ENCODE measurements at places on chromosomes 7 and 10.
A peak's percentile ranks its signal among the peaks of the same experiment; 100 is the strongest.

DNA sequence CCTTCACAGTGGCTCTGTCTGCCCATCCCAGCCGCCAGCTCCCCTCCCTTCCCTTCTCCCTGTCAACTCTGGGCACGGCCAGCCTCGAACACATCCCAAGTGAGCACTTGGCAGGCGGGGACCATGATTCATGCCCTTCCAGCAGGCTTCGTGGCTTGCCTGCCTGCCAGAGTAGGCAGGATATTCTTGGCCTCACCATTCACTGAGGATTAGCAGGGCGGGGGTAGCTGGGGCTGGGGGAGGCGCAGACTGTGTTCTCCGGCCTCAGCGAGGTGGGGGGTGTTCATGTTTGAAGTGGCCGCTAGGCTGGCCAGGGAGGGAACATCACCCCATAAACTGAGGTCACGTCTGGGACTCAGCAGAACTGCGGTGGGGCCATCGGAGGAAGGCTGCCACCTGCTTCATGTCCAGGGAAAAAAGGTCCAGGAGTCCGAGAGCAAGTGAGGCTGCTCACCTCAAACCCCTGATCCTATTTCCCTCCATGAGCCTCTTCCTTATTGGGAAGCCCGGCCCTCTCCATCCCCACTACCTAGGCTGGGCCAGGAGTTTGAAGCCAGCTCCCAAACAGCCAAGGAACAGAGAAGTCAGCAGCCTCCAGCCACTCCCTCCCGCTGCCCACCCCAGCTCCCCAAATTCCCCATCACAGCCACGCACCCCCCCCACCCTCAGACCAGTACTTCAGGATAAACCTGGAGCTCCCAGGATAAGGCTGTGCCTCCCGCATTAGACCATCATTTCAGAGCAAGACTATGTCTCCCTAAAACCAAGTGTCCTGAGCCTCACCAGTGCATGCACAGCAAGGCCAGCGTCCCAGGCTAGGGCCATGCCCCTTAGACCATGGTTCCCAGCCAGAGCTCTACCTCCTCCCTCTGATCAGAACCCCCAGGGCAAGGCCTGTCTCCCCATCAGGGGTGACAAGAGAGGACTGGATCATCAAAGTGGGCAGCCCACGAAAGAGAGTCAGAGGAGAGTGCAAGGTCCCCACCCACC lies 42.8 kb upstream of the RABGEF1 start:
- no peak for DNase-seq

GRCh38 chr10:13483073-13483472 lies 45.7 kb downstream of the BEND7 start:
- no peak for DNase-seq

DNA sequence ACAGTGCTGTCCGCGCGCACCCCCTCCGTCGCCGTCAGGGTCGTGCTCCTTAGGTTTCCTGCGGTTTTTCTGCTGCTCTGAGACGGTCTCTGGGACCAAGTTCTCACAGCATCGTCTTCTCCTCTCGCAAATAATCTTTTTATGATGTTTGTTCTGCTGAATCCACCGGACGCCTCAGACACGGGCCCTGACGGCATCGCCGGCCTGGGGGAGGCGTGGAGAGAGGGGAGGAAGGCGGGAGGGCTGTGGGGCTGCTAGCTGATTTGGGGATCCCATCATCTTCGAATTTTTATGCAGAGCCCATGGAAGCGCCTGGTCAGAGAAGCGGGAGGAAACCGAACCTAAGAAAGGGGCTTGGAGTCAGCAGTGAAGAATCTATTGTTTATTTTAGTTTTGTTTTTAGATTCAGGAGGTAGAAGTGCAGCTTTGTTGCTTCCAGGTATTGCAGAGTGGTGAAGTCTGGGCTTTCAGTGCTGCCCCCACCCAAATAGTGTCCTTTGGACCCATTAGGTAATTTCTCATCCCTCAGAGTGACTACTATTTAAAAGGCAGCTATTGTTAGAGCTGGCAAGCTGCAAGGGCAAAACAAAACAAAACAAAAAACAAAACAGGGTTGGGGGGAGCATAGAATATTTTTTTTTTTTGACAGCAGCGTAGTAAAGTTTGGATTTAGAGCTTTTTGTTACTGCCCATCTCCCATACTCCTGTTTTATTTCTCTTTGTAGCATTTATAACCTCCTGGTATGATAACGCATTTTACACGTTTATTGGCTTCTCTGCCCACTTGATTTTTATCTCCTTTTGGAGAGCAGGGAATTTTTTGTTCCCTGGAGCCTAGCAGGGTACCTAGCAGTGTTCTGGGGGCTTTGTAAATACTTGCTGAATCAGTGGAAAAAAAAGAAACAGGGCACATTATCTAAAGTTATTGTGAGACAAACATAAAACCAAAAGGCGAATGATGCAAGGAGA lies 92.6 kb downstream of the SPAG6 start:
- DNase-seq, result peak; percentile 24

DNA sequence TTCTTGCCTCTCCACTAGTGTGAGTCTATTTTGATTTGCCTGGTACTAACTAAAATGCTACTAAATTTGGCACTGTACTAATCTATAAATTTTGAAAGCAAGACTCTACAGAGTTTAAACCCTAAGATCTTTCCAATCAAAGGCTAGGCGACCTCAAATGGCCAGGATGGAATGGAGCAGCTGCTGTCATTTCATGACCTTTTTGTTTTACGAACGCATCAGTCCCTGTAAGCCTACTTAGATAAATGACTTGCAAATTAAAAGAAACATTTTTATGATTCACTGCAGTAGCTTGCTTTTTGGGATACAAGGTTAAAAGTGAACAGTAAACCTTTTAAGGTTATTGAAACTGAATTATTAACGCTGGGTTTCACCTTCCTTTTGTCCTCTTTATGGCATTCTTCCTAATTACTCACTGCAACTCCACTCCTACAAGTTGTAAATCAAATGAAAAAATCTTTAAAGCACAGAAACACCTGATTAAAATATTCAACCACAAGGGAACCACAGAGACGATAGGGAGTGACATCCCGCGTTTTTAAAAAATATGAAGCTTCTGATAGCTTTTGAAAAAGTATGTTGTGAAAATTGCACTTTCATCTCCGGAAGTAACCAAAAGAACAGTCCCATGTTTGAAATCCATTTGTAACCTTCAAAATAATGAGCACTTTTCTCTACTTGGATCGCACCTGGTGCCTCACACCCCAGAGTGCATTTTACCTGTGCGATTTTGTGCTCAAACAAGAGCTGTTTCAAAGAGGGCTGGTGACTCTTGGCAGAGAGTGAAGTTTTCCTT lies 595.1 kb downstream of the PARD3 start:
- DNase-seq, result no peak

GRCh38 chr10:14153570-14154055 lies 177.1 kb downstream of the FRMD4A start:
- DNase-seq, result no peak

GRCh38 chr10:115092555-115093285 lies 445 bp upstream of the ATRNL1 start:
- DNase-seq, result no peak

DNA sequence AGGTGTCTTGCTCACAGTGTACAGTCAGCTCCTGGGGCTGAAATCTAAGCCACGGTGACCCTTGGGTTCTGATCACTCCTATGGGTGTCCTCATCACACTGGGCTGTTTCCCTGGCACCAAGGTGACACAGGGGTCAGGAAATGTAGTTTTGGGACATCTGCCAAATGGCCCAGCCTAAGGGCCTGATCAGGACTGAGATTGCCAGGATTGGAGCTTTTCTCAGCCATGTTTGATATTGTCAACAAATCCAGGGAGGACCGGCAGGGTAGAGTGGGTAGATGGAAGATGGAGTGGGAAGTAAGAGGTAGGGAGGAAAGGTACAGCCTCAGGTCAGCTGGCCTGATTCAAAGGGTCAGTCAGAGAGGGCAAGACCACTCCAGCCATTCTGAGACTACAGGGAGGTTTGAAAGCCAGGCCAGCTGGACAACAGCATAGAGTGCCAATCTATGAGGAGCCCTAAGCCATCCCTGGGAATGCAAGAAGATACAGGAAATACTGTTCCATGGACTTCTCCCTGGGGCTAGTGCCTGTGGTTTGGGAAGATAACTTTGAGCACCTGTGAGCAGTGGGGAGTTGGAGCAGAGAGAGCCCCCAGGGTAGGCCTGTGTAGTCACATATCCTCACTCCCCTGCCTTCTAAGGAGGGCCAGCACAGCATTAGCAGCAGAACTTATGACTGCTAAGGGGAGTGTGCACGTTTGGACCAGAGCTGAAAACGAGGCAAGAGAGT lies 377.3 kb upstream of the ZMIZ1 start:
- no peak for DNase-seq

DNA sequence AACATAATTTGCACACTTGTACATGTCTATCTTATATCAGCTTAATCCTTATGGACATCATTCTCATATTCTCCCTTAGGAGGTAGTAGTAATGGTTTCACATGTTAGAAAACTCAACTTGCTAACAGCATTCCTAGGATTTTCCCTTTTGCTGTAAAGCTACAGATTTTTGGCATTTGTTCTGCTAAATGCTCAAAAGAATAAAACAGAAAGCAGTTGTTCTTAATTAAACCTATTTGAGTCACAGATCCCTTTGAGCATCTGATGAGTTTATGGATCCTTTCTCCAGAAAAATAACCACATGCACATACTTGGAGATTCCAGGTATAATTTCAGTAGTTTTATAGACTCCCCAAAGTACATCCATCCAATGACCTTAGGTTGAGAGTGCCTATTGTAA lies 122.9 kb upstream of the BET1 start:
- no peak for DNase-seq

DNA sequence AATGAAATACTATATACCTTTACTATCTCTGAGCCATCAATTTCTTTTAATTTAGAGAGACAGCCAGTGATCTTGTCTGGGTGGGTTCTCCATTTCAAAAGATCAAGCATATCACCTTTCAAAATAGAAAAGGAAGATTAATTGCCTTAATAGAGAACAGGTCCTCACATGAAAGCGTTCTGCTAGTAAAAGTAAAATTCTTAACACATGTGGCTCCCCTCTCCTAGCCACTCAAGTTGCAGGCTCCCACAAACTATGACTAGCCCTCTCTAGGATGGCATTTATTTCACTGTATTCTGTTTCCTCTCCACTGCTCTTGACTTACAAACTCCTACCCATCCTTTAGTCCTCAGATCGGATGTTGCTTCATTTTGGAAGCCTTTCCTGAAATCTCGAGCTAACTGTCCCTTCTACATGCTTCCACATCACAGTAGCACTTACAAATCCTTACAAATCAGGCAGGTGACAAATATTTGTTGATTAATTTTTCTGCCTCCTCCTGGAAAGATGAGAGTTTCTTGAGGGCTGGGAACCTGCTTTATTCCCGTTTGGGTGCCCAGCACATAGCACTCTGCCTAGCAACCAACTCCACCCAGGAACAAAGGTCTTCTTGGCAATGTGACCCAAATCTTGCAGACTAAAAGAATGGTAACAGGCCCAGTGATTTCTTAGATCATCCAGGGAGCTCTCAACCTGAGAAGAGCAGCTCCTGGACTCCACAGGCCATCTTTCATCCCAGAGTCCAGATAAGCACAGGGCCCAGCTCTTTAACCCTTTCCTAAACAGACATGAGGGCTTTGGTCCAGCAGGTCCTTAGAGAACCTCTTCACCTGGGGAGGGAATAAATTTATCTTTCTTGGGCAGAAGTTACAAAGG lies 310.4 kb upstream of the IMMP2L start:
- DNase-seq, result no peak

Measured in activated gamma-delta T cell treated with anti-CD3 and anti-CD28 coated beads, Interleukin-2, amount 50 U/mL, for 16 hours (primary cell).